KG1 (cell line): ENCODE measurements at places on chromosomes 3 and 15.

DNA sequence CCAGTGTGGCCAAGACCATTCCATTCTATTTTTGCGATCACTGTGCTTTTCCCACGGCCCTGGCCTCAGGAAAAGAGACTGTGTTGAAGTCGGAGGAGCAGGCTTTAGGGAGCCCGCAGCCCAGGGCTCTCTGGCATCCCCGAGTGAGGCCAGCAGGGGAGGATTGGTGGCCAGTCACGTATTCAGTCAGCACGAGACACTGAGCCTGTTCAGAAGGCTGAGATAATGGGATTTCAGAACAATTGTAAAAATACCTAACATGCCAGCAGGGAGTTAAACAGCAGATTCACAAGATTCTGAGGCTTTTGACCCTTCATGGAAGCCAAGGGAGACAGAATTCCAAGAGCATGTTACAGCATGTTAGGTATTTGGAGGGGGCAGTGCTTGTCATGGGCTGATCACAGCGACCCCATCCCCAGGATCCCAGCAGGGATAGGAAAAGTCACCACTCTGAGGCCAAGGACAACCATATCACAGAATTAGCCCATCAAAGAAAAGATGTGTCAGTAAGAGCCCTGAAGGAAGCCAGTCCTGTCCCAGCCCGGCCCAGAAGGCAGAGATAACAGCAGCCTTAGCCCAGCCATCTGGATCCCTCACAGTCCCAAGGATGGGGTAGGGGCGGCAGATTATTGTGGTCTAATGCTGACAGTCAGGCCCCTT is 40.6 kb downstream of the AMOTL2 start:
- no peak for DNase-seq

- DNase-seq = no peak
Measured at GRCh38 chr15:56797720-56798275, 64.5 kb upstream of the ZNF280D start.

DNA sequence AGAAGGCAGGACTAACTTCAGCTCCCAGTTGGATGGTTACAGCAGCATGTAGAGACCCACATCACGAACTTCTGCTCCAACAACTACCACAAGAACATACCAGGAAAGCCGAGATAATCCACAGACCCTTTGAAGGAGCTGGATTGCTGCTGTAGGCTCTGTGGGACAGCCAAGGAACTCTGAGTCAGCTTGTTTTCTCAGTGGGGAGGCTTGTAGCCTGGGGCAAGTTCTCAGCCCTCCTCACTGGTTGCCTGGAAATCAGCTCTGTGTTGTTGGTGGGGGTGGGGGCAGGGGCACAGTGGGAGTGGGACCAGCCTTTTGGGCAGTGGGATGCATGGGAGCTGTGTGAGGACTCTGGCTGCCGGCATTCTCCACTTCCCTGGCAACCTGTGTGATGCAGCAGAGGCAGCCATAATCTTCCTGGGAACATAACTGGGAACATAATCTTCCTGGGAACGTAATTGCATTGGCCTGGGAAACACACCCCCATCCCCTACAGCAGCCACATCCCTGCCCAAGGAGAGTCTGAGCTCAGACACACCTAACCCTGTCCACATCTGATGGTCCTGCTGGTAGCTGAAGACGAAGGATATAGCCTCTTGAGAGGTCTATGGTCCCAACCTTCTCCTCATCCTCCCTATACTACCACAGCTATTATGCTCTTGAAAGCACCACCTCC is 153.1 kb downstream of the PEAK1 start:
- no peak for DNase-seq

DNA sequence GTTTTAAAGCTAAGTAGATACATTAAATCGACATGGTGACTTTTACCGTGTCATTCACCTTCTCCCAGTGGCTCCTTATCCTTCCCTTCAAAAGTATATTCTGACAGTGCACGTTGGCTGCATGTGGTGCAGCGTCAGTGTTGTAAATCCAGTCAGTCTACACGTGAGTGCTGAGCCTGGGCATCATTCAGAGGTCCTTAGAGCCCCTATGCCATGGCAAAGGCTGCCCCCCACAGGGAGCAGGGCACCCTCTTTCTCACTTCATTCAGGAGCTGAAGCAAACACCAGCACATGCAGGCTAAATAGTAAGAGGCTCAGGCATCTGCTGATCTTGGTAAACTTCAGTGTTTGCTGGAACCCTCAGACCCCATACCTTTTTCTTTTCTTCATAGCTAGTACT is 43.3 kb downstream of the RASGRP1 start:
- DNase-seq = no peak

- DNase-seq = no peak
Measured at GRCh38 chr15:57503051-57503702, 88.5 kb upstream of the MYZAP start.

GRCh38 chr3:33030246-33030645 is 66.7 kb downstream of the GLB1 start:
- DNase-seq = no peak

DNA sequence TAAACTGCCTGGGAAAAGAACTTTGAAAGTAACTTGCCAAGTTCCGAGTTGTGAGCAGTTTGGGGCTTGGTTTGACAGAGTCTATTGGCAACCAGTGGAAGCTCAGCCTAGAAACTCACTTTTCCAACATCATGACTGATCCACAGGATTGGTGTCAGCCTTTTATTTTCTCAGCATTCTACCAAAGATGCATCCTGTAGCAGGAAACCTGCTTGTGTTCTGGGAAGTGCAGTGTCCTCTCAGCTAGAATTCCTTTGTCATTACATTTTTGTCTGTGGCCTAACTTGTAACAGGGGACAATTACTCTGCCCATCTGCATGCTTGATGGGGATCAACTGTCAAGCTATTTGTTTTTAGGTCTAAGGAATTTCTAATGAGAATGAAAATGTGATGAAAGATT is 116.7 kb upstream of the LMOD3 start:
- DNase-seq = no peak

GRCh38 chr3:116971531-116971930 is 262.0 kb downstream of the TUSC7 start:
- DNase-seq = no peak

GRCh38 chr3:153567556-153567955 is 405.5 kb downstream of the RAP2B start:
- DNase-seq = no peak

DNA sequence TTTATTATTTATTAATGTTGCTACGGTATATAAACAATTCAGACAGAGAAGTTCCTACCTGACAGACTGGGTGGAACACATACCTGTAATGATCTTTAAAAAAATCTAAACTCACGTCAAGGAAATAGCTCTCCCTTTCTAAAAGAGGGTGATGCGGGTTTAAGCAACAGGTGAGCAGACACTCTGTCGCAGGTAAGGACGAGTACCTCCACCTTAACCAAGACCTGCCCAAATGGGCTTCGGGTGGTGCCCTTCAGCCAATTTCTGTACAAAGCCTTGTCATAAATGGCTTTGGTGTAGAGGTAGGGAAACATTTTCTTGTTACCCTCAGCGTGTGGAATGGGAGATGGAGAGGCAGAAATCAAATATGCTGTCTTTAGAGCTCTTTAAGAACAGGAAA is 67.0 kb downstream of the CHSY1 start:
- DNase-seq = no peak

DNA sequence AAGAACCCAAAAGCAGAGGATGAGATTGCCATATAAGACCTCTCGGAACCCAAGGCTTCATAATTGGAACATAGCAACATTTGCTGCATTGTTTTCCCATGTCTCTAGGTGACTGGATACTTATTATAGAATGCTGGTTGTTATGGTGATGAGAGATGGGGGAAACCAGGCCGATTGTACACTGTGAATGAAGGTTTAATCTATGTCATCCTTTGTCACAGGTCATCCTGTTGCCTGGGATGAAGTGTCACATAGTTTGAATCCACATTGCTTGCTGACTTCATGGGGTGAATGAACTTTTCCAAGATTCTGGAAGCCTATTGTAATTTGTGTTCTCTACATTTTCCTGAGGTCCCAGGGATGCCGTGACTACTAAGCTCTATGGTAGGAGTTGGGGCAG is 41.8 kb downstream of the CLEC3B start:
- no peak for DNase-seq

GRCh38 chr3:198079771-198080520 is 119.9 kb downstream of the LMLN start:
- peak; percentile 72 for DNase-seq

DNA sequence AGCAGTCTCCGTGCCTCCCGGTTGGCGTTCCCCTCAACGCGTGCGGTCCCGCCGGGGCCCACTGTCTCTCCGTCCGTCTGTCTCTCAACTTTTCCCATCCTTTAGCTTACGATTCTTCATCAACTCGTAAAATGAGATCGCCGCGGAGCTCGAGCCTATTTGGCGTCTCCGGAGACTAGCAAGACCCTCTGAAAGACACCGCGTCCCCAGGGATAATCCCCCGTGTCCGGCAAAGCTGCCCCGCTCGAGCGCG is 3.4 kb downstream of the GATA2 start:
- DNase-seq = no peak

GRCh38 chr3:194586836-194587235 is 46.4 kb downstream of the TMEM44 start:
- no peak for DNase-seq

DNA sequence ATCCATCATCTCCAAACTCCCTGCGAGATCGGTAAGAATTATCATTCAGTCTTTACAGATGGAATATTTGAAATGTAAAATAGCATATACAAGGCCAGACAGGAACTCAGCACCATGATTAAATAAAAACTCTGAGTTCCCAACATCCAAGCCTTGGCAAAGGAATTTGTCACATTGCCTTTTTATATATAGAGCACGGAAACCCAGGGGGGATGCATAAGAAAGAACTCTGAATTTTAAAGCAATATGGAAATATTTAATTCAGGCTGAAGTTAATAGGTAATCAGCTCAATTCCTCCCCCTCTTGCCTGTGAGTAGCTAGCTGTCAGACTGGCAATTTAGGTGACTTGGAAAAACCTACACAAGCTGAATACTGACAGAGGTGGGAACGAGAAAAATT is 217.9 kb upstream of the KCNMB2 start:
- no peak for DNase-seq

DNA sequence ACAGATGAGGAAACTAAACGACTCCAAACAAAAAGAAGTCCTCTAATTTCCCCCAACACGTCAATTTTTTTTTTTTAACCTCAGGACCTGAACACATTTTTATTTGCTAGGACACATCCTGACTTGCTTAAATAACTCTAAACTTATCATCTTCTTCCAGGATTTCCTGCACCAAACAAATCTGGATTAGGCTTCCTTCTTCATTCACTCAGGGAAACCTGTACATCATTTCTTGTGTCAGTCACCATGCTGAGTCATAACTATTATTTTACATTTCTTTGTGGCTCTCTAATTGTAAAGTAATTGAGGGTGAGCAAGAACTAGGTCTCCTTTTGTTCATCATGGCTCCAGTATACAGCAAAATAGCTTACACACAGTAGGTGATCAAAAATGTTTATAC is 433.4 kb upstream of the GBE1 start:
- DNase-seq = no peak

DNA sequence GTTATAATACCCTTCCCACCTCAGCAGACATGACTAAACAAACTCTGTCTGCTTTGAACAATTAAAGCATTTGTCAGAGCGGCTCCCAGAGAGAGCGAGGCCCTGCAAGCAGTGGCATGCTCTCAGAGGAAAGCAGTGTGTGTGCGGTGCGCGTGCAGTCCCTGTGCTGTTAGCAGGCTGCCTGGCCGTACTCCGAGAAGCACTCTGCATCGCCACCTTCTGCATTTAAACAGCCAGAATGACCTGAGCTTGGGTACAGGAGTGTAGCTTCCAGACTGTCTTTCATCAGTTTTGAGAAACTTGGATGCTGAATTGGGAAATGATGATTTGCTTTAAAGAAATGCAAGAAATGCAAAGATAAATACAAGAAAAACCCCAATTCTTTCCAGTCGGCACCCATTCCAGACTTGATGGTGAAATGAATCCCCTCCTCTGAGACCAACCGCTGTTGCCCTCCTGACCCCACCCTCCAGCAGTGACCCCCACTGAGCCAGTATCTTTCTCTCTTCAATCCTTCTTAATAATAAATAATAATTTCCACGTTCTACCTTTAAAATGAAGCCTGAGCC is 113.5 kb downstream of the VGLL4 start:
- no peak for DNase-seq

DNA sequence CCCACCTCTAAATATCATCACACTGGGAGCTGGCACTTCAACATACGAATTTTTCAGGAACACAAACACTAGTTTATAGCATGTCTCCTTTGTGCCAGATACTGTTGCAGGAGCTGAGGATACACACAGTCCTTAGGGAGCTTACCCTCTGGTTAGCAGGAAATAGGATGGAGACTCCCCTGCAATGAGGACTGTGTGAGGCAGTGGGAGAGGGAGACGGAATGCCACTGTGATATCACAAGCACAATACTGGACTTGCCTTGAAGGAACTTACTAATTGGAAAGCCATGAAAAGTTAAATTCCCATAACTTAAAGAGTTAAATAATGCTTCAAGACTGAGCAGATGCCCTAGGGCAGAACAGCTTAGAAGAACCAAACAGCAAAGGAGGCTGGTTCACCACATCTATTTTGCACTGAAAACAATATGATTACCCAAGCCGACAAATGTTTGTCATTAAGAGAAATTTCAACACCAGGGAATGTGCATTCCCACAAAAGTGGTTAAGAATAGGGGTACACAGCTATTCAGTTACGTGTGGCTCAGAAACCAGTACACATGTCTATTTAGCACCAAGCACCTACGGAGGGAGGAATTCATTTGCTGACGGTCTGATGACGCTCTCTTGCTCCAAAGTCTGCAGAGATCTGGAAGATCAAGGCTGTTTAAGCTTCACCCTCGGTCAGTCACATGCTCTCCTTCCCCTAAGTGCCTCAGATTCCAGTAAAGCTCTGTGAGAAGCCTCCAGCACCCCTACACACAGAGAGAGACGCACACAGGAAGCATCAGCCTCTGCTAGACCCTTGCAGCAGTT is 5.2 kb downstream of the TBC1D2B start:
- DNase-seq = no peak

- no peak for DNase-seq
Measured at GRCh38 chr3:32891365-32891764, 60.1 kb upstream of the CCR4 start.

DNA sequence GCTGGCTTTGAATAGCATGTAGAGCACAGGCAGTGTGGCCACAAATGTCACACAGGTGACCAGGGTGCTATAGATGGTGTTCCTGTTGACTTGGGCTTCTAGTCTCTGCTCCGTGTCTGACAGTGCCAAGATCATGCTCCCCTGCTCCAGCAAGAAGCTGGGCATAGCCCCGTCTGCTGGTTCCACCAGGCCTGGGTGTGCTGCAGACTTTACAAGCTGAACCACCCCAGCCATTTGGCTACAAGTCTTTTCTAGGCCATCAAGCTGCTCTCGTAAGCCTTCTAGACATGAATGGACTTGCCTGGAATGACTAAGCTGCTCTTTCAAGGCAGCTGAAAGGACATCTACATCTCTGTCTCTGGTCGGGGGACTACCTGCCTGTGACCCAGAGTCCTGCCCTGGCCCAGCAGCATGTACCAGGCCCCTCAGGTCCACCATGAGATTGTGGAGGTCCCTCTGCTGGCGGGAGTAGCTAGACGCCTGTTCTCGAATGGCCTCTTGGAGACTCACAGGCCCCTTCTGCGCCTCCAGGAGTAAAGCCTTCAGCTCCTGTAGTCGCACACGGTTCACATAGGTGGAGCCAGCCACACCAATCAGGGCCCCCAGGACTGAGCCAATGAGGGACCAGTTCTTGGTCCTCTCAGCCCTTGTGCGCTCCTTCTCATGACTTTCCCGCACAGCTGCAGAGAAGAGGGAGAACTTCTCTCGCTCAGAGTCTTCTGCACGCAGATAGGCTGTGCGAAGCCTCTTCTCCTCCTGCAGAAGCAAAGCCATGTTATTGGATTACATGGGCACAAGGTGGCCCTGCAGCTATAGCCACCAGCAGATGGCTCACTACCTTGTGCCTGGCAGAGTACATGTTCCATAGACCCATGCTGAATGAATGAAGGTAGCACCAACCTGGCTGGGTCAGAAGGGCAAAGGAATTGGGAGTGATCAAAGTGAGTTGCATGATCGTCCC is 2.8 kb upstream of the PLXNB1 start:
- no peak for DNase-seq
